ENCODE measurements at places on chromosomes 3 and 15.

DNA sequence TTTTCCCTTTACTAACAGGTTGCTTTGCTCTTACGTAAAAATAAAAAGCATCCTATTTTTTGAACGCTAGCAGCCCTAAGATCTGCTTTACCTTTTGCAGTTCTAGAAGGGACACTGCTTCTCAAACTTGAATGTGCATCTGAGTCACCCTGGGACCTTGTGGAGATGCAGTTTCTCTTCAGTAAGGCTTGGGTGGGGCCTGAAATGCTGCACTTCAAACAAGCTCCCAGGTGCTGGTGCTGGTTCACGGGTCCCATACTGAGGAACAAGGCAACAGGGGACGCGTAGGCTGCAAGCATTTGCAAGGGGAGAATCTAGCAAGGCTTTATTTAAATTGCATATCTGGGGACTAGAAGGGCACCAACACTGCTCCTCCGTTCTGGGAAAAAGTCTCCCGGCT, 30.0 kb downstream of the MB21D2 start:
- DNase-seq = no peak

- DNase-seq = no peak
Measured at GRCh38 chr3:126758882-126759281, 54.8 kb downstream of the CHCHD6 start.

DNA sequence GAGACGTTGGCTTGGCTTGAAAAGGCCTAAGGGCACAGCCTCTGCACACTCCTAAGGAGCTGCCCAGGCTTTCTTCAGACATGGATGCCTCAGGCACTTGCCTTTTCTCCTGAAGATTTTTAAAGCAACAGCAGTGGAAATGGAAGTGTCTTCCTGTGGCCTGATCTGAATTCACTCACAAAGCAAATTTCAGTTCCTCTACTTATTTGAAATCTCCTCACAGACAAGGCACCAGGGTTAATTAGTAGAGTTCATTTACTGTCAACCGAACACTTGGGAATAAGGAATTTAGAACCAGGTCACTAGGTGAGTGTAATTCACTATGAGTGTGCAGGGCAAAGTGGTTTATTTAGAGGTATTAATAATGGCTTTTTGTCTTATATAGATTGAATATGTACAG, 27.2 kb upstream of the DAZL start:
- no peak for DNase-seq

DNA sequence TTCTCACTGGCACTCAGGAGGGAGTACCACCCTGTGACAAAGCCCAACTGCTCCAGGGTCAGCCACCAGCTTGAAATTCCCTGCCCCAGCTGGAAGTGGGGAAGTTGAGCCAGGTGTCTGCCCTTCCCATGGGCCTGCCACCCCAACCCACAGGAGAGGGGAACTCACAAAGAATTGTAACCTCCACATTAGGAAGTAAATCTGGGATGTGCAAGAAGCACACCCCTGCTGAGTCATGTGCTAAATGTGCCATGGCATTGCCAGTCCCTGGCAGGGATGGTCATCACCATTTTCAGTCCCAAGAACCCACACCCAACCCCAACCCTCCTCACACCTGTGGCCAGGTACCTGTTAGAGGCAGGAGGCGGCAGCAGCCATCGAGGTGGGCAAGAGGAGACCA, 165.2 kb upstream of the THBS1 start:
- no peak for DNase-seq

DNA sequence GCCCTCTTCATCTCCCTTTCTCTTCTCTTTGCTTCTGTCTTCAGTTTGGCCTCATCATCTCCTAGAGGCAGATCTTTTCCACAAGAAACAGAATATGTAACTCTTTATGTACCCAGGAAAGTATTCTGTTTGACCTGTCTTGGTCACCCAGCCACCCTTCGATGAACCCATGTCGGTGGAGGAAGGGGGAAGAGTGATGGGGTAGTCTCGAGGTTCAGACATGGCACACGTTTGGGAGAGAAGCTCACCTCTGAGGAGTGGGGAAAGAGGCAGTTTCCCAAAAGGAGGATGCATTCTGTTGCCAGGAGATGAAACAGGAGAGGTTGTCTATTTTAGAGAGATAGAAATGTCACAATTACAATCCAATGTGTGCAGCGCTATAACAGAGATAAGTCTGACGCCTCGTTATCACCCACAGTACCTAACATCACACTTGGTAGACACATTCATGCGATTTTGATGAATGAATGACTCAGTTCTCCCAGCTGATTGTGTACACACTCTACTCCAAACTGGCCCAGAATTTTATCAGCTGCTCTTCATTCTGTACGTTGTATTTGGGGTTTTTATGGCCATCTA, 722 bp upstream of the CCDC50 start:
- no peak for DNase-seq

DNA sequence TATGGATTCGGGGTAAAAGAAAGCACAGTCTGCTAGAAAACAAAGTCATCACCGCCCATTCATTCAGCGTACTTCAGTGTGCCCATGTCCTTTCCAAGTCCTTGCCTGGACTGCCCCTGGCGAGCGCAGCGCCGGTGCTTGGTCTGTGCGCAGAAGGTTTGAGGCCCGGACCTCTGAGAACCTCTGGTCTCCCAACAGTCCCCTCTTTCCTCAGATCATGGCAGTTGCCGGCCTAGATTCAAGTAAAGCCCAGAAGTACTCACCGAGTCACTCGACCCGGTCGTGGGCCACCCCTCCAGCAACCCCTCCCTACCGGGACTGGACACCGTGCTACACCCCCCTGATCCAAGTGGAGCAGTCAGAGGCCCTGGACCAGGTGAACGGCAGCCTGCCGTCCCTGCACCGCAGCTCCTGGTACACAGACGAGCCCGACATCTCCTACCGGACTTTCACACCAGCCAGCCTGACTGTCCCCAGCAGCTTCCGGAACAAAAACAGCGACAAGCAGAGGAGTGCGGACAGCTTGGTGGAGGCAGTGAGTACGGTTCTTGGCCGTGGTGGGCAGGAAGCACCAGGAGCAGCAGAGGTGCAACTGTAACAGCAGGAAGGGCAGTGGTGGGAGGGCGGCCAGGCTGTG, 36.3 kb downstream of the CHDH start:
- no peak for DNase-seq

GRCh38 chr3:12743583-12743982, 15.5 kb downstream of the TMEM40 start:
- no peak for DNase-seq

- DNase-seq = no peak
Measured at GRCh38 chr15:31461375-31461774, 134.7 kb downstream of the KLF13 start.

GRCh38 chr3:79253704-79254103, 514.1 kb downstream of the ROBO1 start:
- DNase-seq = no peak
